Lung microvascular endothelial cell (primary cell): ENCODE measurements at places on chromosomes 3 and 15.
A peak's percentile ranks its signal among the peaks of the same experiment; 100 is the strongest.

DNA sequence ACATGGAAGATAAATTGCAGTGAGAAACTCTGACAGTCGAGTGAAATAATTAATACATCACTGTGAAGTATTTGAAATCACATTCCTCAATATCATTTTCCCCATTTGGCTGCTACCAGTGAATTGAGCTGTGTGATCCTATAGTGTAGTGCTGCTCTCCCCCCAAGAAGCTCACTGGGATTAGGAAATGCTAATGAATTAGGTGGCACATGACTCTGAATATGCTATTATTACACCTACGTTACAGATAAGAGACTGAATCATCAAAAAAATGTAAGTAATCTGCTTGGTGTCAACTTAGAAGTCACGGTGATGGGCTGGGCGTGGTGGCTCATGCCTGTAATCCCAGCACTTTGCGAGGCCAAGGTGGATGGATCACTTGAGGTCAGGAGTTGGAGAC, 34.7 kb upstream of the SYNM start:
- no peak for DNase-seq

DNA sequence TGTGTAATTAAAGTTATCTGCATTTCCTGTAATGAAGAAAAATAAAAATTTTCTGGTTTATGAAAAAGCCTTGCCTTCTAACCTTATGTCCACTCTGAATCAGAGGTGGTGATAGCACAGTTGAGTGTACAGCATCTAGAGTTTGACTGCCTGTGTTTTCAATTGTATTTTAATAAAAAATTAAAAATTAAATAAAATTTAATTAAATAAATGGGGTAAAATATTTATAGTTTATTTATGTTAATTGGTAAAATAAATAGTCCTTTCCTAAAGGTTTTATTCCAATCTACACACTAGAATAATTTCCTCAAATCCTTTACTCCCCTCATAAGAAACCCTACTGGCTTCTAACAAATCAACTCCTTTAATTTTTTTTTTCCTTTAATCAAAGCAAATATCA, 111.8 kb upstream of the MYO5C start:
- no peak for DNase-seq

- peak; percentile 62 for DNase-seq
These were observed 589 bp downstream of the KLF15 start for GRCh38 chr3:126356373-126357264.

DNA sequence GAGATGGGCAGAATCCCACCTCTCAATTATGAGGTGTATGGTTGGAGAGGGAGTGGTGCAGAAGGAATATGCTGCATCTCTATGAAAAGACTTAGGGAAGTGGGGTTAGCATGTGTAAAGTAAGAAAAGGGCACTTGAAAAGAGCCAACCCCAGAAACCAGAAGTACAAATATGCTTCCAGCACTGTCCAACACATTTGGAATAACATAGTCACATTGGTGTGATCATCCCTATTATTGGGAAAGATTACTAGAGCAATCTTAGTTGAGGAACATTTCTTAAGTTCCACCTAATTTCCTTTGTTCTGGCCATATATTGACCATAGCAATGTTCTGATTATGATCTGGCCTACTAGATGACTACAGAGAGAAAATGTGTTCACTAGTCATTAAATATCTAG, 34.3 kb downstream of the HMG20A start:
- no peak for DNase-seq

GRCh38 chr15:29692527-29692926, 129.7 kb downstream of the TJP1 start:
- no peak for DNase-seq

DNA sequence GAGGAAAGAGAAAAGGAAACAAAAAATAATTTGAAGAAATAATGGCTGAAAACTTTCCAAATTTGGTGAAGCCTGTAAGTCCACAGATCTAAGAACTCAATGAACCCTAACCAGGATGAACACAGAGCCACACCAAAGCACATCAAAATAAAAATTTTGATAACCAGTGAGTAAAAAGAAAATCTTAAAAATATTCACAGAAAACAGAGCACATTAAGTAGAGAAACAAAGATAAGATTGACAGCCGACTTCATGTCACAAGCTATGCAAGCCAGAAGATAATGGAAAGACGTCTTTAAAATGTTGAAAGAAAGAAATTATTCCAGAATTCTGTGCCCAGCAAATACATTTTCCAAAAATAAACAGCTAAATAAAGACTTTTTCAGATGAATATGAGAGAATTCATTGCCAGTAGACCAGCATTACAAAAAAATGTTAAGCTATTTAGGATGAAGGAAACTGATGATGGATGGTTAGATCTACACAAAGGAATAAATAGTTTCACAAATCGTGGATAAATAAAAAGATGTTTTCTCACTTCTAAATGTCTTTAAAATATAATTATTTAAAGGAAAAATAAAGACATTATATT, 140.2 kb upstream of the SKOR1 start:
- DNase-seq = peak; percentile 59

GRCh38 chr15:42716626-42717025, 20.3 kb downstream of the CDAN1 start:
- DNase-seq = no peak

- peak; percentile 44 for DNase-seq
These were observed 36.8 kb upstream of the RFTN1 start for GRCh38 chr3:16550305-16550675.

DNA sequence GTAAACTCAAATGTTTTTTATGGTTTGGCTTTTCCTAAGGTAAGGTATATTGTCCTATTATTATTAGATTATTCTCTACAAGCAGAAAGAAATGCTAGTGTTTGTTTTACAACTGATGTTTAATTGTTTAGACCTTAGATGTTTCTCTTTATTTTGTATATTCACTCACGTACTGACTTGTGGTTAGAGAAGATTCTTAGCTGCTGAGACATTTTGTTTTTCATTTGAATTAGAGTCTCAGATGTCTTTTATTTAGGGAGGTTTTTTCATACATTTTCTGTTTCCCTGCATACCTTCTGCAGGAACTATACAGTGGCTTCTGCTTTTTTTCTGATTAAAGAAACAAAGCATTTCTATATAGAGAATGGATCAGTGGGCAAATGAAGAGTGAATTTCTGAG, 110.9 kb downstream of the MYRIP start:
- no peak for DNase-seq

DNA sequence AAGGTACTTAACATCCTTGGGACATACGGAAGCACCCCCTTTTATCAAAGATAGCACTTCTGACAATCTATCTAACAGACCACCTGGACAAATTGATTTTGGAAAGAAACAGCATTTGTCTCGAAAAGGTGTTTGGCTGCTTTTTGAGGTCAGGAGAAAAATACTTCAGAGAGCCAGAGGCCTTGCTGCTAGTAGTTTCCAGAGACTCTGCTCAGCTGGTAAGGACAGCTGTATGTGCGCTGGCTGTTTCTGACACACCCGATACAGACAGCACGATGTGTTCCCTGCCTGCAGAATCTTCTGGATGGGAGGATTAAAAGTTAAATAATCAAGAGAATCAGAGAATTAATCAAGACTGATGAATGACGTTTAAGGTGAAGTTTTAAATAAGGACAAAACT, 15.6 kb upstream of the GYG1 start:
- no peak for DNase-seq

DNA sequence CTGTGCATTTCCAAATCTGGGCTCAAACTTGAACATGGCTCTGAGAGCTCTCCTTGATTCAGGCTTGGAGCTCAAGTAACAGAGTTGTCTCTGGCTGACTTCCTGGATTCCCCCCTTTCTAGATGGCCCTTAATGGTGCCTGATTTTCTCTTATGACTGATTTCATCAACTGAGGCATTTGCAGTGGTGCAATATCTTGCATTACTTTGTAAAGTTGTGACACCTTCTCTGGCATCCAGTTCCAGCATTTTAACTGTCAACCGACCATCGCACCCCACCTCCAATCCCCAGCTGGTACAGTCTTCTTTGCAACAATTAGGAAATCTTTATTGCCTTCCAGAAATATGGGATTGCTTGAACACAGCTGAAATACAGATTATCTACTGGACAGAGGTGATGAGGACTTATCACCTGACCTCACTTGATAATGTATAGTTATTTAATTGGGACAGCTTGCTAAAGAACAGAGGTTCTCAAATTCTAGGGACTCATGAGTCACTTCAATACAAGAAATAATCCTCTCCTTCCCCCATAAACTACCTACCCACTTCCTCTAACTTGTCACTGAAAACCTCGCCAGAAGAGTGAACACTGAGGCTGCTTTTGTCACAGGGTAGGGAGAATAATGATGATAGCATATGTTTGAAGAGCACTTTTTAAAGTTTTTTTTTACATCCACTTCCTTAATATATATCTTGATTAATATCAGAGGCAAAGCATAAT, 41.8 kb downstream of the FILIP1L start:
- no peak for DNase-seq

DNA sequence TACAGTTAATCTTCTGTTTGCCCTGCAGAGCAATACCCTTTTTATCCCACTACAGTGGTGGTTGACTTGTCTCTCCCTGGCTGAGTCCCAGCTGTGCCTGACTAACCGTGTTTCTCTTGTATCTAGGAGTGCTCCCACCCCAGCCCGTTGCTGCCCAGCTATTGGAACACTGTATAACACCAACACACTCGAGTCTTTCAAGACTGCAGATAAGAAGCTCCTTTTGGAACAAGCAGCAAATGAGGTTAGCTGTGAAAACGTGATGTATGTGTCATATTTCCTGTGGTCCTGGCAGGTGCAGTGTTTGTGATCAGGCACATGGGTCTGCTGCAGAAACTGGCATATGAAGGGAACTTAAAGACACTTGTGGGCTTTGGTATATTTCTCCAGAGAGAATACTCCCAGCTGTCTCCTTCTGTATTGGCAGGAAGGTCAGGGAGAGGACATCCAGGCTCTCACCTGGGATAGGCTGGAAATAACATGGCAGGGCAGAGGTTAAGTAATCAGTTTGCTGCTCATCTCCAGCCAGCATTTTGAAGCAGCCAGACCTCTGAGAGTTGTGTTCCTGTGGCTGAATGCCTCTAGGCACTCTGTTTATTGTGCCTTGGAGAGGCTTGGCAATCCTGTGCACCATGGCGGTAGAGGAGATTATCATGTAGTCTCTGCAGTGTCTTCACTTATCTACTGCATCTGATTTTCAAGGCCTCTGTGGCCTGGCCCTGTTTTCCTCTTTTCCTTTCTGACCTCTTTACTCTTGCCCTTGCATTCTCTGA, 34.8 kb downstream of the ATG7 start:
- peak; percentile 38 for DNase-seq

DNA sequence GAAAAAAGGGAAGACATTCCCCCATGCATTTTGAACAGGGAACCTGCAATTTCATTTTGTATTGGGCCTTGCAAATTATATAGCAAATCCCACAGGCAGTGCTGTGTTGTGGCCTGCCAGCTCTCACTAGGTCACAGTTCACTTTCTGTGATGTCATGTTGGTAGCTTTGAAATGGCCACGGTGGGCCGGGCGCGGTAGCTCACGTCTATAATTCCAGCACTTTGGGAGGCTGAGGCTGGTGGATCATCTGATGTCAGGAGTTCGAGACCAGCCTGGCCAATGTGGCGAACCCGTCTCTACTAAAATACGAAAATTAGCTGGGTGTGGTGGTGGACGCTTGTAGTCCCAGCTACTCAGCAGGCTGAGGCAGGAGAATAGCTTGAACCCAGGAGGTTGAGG, 27.0 kb upstream of the C15orf39 start:
- no peak for DNase-seq

DNA sequence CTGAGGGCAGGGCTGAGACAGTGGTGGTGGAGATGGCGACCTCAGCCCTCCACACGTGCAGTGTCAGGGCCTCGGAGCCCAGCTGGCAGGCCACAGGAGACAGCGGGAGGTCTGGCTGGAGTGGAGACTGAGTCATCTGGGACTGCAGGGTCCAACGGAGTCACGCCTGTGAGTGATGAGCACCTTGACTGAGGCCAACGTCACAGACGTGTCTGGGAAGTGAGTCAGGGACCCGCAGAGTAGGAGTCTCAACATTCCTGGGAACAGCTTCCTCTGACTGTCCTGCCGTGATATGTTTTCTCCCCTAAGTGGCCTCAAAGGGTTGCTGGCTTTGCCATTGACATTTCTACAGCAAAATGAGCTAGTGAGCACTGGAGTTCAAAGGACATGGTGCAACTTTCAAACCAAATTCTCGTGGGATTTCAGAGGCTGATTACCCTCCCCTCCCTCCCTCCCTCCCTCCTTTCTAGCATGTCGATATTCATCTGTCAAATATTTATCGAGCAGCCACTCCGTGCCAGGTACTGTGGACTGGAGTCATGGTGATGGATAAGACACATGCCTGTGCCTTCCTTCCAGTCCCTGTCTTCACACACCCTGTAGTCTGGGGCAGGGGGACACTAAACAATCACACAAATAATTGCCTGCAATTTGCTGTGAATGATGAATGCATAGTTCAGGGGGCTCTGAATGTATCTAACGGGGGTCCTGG, 53.3 kb upstream of the AMOTL2 start:
- DNase-seq = peak; percentile 98

GRCh38 chr3:2839876-2840275, 270.3 kb downstream of the IL5RA start:
- DNase-seq = no peak

GRCh38 chr3:150022381-150023238, 51.9 kb upstream of the PFN2 start:
- no peak for DNase-seq

- peak; percentile 37 for DNase-seq
These were observed 130.2 kb upstream of the TPRG1 start for GRCh38 chr3:189041482-189042090.
